Hematopoietic multipotent progenitor cell treated with erythropoietin and hydrocortisone succinate and interleukin-3 and kit ligand, for 17 days (in vitro differentiated cells): ENCODE measurements at places on chromosomes 3 and 15.

- peak; percentile 71 for DNase-seq
These were observed 2.5 kb upstream of the INAFM2 start for GRCh38 chr15:40320931-40321371.

DNA sequence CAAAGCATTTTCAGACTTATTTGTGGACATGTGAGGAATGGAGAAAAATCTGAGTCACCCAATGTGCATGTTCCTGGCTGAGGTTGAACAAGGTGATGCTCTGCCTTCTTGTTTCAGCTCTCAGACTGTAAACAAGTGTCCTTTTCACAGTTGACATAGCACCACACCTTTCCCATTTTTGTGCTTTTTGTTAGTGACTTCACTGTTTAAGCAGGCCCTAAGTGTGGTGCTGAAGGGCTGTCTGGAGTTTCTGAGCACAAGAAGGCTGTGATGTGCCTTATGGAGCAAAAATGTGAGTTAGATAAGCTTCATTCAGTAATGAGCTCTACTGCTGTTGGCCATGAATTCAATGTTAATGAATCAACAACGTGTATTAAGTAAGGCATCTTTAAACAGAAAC, 20.4 kb downstream of the ABI3BP start:
- DNase-seq = no peak

GRCh38 chr3:31288641-31289100, 244.1 kb upstream of the STT3B start:
- DNase-seq = no peak

- DNase-seq = no peak
These were observed 420.4 kb downstream of the PDCD6IP start for GRCh38 chr3:34218706-34219385.

GRCh38 chr3:186990878-186991308, 60.6 kb downstream of the ST6GAL1 start:
- no peak for DNase-seq

DNA sequence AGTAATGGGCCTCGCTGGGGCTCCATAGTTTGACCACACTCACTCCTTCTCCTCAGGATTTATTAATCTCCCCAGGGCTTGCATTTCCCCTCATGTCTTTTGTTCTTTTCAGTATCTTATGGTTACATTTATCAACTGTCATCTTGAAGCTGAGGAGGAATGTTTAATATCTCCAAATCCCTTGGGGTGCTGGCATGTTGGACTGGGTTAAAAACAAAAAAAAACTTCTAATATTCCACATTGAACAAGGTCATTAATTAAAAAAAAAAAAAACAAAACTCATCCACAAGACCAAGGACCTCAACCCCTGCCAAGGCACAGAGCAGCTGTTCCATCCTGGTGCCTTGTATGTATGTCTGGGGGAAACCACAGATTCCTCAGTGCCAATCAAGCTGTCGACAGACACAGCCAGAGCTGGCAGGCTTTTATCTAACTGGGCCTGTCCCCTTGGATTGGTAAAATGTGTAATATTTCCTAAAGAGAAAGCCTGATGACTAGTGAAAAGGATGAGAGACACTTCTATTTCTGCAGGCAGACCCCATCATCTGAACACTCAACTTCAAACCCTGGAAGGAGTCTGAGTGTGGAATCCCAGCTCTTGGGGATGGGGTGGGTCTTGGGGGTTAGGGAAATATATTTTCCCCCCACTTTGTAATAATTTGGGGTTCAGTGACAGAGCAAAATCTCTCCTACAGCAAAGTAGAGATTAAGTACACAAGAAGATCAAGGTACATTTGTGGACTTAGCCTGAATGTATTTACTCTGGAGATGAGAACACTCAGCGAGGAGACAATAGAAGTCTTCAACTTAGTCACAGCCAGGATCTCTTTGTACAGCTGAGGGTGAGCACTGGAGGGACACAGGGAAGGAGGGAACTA, 69.1 kb downstream of the TTC23 start:
- DNase-seq = no peak

GRCh38 chr15:94387442-94387841, 156.1 kb downstream of the MCTP2 start:
- no peak for DNase-seq

DNA sequence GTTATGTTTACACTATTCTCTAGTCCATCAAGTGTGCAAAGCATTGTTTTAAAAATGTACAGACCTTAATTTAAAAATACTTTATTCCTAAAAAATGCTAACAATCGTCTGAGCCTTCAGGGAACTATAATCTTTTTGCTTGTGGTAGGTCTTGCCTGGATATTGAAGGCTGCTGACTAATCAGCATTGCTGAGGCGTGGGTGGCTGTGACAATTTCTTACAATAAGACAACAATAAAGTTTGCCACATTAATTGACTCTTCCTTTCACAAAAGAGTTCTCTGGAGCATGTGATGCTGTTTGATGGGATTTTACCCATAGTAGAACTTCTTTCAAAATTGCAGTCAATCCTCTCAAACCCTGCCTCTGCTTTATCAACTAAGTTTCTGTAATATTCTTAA, 384.0 kb upstream of the TGFBR2 start:
- DNase-seq = no peak

- no peak for DNase-seq
These were observed 16.5 kb downstream of the AADACL2 start for GRCh38 chr3:151750181-151750580.

DNA sequence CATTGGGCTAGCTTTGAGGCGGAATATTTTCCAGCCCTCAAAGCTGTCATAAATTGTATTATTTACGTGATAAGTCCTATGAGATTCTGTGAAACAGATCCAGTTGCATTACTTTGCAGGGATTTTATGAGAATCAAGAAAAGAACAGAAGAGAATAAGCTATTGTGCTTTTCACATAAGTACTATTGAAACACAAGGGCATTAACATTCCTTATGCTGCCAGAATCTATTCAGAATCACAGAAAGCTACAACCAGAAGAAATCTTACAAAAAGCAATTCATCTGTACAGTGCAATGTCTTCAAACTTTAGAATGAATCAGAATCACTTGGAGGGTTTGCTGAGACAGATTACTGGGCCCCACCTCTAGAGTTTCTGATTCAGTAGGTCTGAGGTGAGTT, 10.6 kb upstream of the CACNA1D start:
- DNase-seq = no peak

- no peak for DNase-seq
These were observed 37.2 kb downstream of the CCDC54 start for GRCh38 chr3:107414325-107414964.

DNA sequence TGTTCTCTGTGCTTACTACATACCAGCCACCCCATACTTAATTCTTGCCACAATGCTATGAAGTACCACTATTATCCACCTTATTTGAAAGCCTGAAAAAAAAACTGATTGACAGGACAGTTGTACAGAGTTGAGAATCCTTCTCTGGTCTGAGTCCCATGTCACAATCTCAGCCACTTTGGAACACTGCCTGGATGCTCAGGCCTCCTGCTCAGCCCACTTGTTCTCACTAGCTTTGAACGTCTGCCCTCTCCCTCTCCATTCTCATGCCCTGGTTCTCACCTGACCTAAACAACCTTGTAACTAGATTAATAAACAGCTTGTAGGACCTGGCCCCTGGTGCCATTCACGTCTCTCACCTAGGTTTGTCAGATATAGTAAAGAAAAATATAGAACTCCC, 53.9 kb downstream of the TRIM69 start:
- no peak for DNase-seq

GRCh38 chr15:70036585-70037291, 61.0 kb downstream of the TLE3 start:
- DNase-seq = no peak

DNA sequence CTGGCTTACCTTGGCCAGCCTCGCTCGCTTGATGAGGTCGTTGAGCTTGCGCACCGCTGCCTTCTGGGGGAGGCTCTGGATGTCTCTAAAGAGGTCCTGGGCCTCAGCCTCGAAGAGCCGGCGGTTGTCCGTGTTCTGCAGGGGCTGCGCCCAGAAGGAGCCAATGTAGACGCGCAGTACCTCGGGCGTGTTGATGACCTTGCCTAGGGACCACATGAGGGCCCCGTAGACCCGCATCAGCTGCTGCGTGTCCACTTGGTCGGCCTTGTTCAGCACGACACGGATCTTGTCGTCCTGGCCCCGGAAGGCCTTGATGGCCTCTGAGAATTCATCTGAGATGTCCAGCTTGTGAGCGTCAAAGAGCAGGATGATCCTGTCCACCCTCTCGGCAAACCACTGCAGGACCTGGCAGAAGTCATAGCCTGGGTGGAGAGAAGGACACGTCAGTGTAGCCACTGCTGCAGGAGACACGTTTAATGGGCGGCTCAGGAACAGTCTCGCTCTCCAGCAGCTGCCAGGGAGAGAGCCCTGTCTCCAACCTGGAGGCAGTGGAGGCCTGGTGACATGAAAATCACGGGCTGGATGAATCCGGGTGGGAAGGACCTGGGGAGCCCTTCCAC, 25.5 kb upstream of the SPTBN5 start:
- no peak for DNase-seq

GRCh38 chr15:40360015-40360414, 2.0 kb downstream of the DISP2 start:
- DNase-seq = no peak

- no peak for DNase-seq
These were observed 2.0 kb downstream of the FOXL2NB start for GRCh38 chr3:138949002-138949418.

DNA sequence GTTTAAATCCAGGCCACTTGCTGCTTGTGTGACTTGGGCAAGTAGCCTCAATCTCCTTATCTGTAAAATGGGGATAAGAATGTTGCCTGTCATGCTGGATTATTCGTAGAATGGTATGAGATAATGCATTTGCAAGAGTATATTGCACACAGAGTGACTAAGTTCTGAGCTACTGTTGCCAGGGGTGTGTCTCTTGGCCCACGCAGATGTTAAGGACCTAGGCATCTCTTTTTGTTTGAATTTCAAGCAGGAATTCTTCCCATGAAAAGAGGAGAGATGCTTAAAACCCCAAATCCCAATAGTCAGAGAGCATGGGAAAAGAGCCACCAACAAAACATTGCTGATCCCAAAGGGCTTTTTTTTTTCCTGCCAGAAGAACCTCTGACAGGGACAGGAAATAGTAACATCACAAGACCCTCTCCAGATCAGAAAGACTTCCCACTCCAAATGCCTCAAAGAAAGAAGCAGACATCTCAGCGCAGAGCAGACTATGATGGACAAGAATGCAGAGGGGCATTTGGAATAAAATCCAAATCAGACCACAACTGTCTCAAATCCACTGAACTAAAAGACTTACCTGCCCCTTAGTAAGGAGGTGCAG, 90.5 kb downstream of the MRPL46 start:
- DNase-seq = no peak

GRCh38 chr15:79474252-79474651, 42.1 kb downstream of the MINAR1 start:
- DNase-seq = no peak

DNA sequence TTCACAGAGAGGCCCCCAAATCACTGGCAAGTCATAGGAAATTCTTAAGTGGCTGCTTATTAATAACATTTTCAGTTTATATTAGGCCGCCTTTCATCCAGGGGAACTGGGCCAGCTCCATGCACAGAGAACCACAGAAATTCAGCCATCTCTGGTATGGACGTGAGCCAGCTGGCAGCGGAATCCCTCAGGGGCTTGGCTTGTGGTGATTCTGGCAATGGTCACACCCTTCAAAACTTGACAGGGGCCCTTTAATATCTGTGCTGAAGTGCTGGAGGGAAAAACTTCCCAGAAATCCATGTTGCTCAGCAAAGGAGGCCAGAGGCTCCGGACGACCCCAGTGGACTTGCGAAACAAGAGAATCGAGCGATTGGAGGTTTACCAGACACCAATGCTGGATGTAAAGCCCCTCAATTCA, 11.3 kb downstream of the PRICKLE2 start:
- no peak for DNase-seq

DNA sequence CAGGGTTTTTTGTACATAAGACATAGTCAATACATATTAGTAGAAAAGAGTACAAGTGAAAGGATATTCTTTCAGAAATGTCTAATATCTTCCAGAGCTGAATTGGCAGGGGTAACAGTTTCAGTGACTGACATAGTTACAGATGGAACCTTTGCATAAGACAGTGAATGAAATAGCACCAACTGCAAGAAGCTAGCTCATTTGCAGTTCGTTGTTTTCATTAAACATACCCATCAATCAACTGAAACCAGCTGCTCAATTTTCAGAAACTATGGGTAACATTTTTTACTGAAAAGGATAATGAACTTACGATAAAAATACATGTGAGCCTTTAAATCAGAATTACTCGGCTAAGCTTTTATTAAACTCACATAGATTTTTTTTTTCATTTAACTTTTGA, 93.9 kb upstream of the EPHA3 start:
- DNase-seq = no peak

- DNase-seq = peak; percentile 82
These were observed 4.3 kb downstream of the SLC25A38 start for GRCh38 chr3:39387411-39387975.

DNA sequence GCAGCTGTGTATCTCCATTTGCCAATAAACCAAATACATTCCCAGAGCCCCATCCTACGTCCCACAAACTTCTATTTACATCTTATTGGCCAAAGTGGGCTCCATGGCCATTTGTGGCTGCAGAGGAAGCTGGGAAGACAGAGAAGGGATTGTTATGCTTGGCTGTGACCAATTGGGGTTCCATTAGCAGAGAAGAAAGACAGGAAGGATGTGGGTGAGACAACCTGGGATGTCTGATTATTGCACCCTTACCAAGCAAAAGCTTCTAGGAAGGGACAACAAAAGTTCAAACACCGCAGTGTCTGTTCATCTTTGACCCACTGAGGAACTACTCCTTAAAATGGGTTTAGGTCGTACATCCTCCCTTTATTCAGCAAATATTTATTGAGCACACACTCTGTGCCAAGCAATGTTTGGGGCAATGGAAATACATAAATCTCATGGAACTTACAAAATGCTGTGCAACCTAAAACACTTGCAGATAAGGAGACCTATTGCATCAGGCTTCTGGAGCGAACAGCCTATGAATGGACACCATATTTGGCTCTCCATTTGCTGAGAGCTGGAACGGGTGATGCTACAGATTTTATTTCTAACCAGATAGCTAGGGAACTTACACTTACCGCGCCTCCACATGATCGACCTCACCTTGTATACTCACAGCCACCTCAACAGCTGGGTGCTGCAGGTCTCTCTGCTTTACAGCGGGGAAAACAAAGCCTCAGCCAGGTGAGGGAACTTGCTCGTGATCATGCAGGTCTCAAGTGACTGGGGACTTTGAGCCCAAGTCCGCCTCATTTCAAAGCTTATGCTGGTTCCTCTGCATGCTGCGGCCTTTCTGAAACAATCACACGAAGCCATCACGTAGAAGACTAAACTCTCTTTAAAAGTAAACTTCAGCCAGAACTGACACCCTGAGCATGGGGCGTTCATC, 21.4 kb upstream of the NR2E3 start:
- no peak for DNase-seq

GRCh38 chr3:150177673-150178381, 207.1 kb upstream of the PFN2 start:
- no peak for DNase-seq

DNA sequence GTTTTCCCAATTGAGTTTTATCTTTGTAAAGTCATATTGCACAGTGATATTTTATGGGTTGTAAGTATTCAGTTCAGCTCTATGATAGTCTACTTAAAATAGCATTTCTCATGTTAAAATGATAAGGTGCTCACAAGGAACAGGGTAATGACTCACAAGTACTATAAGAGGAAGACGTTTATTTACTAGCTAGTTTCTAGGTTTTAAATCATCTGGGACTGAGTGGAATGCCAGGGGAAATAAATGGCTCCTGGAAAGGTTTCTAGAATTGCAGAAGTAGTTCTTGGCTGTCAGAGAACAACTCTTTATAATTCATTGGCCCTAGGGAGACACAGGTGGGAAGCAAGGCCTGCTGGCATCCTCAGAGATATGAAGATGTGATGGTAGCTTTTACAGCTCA, 112.8 kb downstream of the CHDH start:
- DNase-seq = no peak

GRCh38 chr3:184592371-184593219, 31.0 kb downstream of the EPHB3 start:
- no peak for DNase-seq
